ENCODE measurements at places on chromosomes 11 and 22.
A peak's percentile ranks its signal among the peaks of the same experiment; 100 is the strongest.

DNA sequence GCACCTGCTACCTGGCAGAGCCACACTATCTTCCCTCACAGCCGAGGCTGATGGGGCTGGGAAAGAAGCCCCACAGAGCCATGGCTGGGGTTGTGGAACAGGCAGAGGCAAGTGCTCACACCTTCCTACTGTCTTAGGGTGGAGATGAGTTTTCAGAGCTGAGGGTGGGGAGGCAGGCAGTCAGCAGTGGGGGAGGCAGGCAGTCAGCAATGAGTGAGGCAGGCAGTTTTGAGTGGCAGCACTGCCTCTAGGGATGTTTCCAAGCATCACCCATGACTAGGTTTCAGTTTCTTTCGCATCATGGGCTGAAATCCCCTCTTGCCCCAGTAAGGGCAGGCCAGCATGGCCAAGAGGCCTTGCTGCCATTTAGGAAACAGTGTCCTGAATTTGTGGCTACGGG lies 41.6 kb upstream of the NTM start:
- DNase-seq = no peak

GRCh38 chr22:24772493-24773220 lies 1.9 kb downstream of the PIWIL3 start:
- no peak for DNase-seq

DNA sequence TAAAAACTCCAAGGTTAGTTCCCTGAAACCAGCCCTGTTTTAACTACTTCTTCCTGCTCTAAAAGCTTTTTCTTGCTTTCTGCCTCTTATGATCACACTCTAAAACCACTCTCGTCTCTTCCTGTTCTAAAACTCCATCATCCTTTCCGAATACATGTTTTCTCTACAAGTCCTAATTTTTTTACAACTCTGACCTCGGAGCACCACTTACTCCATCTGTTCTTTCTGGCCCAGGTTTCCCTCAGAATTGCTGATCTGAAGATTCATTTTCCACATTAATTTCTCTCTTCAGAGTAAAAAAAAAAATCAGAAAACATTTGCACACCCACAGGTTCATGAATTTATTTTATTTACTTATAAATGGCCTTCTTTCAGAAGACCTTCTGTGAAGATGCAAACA lies 265.7 kb upstream of the CADM1 start:
- DNase-seq = no peak

DNA sequence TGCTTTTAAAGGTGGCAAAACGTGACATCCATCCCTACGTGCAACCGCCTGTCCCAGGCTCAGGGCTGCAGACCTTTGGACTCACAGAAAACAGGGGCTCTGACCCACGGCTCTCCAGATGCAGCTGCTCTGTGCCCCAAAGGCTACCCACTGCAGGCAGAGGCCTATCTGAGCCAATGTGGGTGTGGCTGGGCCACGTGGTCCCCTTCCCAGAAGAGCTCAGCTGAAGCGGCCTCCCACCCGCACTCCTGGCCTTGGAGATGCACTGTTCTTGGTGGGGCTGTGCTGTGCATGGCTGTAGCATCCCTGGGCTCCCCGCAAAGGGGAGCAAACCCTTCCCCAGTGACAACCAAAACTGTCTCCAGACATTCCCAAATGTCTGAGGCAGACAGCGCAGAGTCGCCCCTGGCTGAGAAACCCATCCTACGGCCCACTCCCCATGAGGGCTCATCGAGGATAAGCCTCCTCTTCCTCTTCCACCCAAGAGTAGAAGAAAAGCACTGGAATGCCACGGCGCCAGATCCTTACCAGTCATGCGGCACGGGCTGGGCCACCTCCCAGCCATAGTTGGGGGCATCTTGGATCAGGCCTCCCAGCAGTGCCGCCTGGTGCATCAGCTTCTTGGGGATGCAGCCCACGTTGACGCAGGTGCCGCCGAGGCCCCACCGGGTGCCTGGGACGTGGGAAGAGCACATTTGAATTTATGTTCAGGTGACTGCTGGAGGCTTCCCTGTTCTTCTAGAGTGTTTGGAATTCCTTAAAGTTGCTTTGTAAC lies 23.1 kb upstream of the COMT start:
- DNase-seq = no peak

GRCh38 chr11:111419641-111420327 lies 40.7 kb upstream of the POU2AF1 start:
- DNase-seq = no peak

GRCh38 chr11:63720611-63721010 lies 39.3 kb downstream of the RTN3 start:
- no peak for DNase-seq

DNA sequence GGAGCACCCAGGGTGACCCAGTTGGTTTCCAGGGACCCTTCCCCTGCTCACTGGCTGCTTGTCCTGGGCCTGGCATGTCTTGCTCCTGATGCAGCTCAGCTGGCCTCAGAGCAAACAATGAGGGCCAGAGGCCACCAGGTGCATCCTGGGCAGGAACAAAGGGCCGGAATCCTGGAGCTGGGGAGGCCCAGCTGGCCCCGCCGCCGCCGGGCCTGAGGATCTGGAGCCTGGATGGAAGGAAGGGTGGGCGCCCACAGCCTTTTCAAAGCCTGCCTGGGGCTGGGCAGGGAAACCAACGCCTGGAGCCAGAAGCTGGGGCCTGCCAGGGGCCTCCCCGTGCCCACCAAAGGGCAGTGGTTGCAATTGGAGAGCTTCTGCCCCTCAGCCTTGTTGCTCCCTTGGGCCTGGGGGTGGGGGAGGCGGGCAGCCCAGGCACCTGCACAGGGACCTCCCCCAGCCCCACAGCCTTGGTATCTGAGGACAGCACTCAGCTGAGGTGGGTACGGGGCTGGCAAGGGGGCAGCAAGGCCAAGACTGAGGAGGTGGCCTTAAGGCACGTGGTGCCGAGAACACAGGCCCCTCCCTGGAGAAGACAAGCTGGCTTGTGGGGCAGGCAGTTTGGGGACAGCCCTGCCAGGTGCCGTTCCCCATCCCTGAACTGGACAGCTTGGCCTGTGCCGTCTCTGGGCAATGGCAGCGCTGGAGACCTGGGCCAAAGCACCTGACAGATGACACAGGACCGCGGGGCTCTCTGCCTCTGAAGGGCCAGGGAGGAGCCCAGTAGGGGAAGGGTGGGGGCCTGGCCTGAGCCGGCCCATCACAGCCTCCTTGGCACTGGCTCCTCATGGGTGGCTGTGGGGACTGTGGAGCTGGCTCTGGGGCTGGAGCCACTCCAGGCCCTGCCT lies 7.1 kb upstream of the ADORA2A start:
- no peak for DNase-seq

DNA sequence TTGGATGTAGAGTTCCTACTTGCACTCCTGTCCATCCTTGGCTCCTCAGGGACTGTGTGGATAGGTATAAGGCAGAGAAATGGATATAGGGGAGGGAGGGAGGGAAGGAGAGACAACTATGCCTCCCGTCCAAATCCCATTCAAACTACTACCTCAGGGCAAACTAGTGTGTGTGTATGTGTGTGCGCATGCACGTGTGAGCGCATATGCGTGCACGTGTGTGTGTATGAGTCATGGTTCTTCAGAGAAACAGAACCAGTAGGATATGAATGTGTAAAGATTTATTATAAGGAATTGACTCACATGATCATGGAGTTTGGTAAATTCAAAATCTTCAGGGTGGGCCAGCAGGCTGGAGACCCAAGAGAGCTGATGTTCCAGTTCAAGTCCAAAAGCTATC lies 42.2 kb upstream of the DRD2 start:
- no peak for DNase-seq

GRCh38 chr11:44943118-44943517 lies 7.6 kb downstream of the TP53I11 start:
- DNase-seq = no peak

- no peak for DNase-seq
Measured at GRCh38 chr11:17129003-17129402, 51.5 kb upstream of the RPS13 start.

GRCh38 chr11:46239801-46240061 lies 37.7 kb upstream of the CREB3L1 start:
- no peak for DNase-seq

- DNase-seq = no peak
Measured at GRCh38 chr11:127567237-127567932, 566.8 kb upstream of the KIRREL3 start.

DNA sequence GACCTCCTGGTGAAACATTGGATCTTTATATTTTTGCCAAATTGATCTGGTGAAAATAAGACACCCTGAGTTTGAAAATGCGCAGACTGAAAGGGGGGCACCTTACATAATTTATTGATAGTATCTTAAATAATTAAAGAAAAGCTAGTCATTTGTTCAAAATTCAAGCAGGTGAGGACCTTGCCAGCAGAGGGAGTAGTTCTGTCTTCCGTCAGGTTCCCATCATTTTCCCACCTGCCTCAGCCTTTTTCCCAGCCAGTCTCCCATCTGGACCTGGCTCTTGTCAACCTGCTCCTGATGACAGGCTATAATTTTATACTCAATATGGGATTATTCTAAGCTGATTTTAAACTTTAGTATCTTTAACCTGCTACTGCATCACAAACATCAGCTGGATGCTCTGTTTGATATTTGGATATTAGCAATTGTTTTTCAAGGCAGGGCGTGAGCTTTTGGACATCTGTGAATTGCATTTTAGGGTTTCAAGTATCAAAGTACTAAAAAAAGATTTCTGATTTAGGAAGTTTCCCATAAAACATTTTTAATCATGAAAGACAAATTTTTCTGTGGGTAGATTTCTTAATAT lies 132.0 kb downstream of the ELP4 start:
- DNase-seq = no peak

DNA sequence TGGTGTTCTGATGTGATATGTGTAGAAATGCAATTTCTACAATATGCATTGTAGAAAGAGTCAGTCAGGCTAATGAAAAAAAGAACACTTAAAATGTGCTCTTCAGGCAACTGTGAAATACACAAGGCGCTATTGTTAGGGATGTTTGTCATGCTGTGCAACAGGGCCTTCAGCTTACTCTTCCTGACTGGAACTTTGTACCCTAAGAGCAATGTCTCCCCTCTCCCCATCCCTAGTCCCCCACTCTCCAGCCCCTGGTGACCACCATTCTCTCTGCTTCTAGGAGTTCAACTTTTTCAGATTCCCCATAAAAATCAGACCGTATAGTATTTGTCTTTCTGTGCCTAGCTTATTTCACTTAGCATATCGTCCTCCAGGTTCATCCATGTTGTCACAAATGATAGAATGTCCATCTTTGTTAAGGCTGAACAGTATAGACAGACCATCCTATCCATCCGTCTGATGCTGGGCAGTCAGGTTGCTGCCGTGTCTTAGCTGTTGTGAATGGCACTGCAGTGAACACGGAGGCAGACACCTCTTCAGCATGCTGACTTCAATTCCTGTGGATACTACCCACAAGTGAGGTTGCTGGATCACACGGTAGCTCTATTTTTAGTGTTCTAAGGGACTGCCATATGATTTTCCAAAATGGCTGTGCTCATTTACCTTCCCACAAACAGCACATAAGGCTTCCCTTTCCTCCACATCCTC lies 10.7 kb downstream of the NDUFV1 start:
- no peak for DNase-seq

DNA sequence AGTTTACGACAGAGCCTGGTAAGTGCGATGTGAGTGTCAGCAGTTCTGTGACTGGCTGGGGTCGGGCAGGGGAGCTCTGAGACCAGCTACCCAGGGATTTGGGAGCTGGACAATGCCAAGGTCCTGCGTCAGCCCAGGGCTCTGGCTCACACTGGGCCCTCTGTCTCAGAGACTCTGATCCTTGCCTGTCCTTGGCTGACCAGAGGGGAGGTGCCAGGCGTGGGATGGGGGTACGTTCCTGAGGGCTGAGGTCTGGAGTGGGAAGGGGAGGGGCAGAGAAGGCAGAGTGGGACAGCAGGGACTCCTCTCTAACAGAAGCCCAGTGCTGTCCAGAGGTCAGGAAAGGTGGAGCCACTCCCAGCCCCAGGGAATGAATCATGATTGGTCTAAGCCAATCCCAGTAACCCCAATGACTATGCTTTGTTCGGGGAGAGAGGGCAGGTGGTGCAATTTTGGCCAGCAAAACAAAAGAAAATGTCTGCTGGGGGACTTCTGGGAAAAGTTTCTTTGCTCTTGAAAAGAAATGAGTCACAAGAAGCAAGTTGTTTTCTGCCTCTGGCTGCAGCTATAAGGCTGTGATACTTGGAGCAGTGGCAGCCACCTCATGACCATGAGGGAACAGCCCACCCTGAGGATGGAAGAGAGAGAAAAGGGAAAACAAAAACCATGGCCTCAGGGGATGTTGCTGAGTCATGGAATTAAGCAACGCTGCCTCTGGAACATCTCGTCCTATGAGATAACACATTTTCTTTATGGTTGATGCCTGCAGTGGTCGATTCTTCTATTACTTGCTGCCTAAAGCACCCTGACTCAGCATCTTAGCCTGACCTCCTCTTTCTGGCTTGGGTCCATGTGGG lies 108.3 kb downstream of the CHST1 start:
- DNase-seq = no peak

- peak; percentile 64 for DNase-seq
Measured at GRCh38 chr11:8959546-8960166, 4.6 kb downstream of the TMEM9B start.

- DNase-seq = no peak
Measured at GRCh38 chr11:65851083-65851579, 6.8 kb downstream of the CFL1 start.

GRCh38 chr11:111550258-111550657 lies 9.7 kb downstream of the LAYN start:
- no peak for DNase-seq

DNA sequence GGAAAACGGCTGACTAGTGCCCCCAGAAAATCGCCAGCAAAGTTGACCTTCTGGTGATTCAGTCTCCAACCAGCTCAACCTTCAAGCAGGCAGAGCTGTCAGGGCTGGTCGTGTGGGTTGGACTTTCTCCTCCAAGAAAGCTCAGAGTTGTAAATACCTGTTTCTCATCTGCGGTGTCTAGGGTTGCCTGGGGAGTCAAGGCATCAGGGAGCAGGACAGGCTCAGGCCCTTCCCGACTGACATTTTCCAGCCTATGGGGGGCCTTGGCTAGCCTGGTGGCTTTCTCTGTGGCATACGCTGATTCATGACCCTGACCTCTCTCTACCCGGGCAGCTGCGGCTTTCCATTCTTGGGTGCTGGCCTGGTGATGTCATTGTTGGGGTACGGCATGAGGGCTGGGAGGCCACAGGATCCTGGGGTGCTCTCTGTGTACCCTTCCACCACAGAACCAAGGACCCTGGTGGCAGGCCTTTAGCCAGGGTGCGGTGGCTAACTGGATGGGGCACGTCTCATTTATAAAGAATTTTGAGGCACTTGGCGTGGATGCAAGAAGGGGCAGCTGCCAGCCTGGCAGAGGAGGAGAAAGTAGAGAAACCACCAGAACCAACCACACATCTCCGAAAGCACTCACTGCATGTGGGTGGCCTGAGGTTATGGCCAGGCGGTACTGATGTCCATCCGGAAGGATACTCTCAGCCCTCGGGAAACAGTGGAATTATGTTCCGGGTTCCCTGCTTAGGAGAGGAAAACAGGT lies 64.9 kb downstream of the BCR start:
- DNase-seq = no peak

DNA sequence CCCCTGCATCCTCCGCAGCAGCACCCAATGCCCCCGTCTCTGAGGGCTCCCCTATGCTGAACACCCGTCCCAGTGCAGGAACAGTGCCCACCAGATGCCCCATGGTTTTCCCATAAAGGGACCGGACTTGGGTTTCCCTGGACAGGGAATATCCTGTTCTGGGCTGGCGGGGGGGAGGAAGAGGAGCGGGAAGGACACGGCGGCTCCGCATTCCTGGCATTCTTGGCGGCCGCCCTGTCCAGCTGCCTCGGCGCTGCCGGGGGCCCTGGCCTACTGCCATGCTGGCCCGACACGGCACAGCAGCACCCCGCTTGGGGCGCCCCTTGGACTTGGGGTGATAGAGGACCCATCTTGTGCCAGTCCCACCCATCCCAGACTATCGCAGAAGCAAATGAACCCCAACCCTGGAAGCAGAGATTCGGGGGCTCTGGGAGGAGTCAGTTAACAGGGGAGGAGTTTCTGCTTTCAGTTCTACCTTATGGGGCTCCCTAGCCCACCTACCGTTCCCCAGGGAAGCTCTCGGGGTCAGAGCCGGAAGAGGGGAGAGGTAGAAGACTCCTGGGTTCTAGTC lies 23.7 kb upstream of the CBX7 start:
- no peak for DNase-seq

Data from AG09319 (cell line).